HS-27A (cell line): ENCODE measurements at places on chromosomes 5 and 9.

GRCh38 chr5:38339446-38339845 is 81.1 kb downstream of the EGFLAM start:
- no peak for DNase-seq

DNA sequence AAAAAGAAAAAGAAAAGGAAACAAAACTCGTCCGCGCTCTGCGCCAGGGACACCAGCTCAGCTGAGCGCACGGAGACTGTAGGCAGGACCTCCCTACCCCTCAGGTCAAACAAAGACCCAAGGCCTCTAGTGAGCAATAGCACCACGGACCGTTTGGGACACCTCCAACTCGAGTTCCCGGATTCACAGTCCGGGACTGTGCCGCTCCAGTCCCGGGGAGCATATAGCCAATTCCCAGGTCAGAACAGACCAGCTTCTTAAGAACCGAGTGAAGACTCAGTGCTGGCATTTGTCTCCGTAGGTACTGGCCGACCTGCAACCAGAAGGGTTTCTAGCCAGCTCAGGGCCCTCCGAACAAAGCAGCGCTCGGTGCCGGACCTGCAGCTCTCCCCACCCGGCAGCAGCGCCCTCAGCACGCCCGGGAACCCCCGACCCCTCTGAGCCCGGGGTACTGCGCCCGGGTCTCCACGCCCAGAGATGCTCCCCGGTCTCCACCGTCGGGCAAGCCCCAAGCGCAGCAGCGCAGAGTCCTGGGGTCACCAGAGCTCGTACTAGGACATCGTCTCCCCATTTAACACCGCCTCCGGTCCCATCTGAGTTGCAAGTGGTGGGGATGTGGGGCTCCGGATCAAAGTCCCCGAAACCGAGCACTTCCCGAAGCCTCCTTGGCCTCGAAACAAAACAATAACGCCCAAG is 591 bp downstream of the ABCA1 start:
- no peak for DNase-seq

DNA sequence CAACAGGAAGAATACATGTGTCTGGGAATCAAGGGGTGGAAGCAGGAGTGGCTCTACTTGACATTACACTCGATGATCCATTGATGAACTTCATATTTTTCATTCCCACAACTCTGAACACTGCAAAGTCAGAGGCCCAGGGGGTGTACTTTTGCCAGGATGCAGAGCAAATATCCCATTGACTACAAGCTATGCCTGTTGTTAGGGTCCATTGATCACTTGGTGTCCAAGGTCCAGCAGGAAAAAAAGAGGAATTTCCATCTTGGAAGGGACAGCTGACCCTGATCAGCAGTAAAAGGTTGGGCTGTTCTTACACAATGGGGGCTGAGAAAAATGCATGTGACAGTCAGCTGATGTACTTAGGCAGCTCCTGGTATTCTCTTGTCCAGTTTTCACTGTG is 118.5 kb upstream of the MAP1B start:
- no peak for DNase-seq

DNA sequence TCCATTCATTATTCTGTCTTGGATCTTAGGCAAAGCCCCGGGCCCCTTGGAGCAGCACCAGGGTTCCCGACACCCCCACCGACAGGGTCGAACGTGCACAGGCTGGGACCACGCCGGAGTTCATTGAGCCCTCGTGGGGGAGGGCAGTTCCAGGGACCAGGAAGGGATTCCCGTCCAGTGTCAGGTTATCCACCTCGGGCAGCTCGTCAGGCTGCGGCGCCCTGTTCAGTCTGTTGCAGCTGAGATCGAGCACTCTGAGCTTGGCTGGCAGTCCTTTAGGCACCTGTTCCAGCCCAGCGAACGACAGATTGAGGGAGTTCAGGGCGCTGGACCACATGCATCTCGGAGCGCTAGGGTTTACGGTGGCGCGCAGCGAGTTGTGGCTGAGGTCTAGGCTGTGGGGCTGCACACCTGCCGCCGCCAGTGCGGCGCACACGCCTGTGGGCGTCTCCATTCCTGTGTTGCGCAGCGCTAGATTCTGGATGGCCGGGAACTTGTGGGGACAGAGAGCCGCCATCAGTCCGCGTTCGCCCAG is 1.1 kb downstream of the CD14 start:
- DNase-seq = no peak

DNA sequence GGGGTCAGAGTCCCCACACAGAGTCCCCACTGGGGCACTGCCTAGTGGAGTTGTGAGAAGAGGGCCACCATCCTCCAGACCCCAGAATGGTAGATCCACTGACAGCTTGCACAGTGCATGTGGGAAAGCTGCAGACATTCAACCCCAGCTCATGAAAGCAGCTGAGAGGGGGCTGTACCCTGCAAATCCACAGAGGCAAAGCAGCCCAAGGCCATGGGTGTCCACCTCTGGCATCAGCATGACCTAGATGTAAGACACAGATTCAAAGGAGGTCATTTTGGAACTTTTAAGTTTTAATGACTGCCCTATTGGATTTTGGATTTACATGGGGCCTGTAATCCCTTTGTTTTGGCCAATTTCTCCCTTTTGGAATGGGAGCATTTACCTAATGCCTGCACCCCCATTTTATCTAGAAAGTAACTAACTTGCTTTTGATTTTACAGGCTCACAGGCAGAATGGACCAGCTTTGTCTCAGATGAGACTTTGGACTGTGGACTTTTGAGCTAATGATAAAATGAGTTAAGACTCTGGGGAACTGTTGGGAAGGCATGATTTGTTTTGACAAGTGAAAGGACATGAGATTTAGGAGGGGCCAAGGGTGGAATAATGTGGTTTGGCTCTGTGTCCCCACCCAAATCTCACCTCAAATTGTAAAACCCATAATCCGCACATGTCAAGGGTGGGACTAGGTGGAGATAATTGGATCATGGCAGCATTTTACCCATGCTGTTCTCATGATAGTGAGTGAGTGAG is 56.3 kb upstream of the ITGA1 start:
- no peak for DNase-seq

DNA sequence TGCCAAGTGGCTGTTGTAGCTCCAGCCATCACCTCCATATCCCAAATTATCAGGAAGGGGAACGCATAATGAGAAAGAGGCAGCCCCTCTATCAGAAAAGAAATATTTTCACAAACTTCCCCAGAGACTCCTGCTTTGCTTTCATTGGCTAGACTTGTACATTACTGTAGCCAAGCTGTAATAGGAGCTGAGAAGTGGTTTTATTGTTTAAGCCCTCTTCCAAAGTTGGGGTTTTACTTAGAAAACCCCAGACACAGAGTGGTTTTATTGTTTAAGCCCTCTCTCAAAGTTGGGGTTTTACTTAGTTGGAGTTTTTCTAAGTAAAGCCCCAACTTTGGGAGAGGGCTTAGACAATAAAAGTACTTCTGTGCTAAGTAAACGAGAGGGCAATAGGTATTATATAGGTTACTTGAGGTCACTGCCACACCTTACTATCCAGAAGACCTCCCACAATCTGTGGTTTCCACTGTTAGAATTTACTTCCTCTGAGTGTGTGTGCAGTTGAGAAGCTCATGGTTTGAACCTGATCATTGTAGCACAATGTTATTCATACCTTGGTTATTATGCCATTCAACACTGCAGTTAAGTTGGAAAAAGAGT is 215.7 kb upstream of the OTULINL start:
- no peak for DNase-seq

DNA sequence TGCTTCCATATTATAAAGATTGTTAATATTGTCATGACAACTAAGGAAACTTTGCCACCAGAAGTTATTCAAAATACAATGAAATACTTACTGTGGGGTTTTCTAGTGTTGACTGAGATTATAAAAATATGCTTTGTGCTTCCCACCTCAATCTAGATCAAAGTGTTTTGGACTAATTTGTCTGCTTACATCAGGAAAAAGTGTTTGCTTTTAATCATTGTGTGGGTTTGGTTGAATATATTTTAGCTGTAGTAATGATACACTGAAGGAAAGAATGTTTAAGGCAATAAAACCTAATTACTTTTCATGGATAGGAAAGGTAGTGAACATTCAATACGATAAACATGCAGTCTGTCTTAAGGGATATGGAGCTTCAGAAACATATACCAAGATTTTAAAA is 29.8 kb upstream of the MAN2A1 start:
- DNase-seq = no peak

DNA sequence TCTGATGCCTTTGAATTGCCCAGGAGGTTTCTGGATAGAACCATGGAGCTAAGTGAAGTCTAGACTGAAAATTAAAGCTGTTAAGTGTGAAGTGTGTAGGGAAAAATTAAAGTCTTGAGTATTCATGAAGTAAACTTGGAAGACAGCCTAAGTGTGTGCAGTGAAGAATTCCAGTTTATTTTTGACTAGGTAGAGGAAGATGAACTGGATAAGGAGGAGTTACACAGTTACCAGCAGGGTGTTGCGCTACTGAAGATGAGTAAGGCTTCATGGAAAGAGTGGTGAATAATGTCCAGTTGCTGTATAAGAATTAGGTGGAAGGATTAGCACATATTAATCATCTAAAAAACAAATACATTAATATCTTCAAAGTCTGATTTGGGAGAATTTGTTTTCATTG is 5.7 kb upstream of the CHD1 start:
- no peak for DNase-seq

DNA sequence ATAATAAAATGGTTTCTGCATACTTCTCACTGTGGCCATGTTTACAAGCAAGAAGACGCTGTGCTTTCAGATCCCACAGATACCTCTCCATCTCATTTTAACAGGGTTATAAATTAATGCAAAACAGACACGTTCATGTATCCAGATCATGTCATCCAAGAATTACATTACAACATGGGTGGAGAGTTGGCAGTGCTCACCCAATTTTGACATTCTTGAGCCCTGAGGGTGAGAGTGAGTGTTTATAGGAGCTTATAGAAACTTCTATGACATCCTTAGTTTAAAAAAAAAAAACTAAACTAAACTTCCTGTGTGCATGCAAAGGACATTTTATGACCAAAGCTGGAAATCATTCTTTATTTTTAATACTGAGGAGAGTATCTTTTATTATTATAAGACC is 9.1 kb downstream of the PRKACG start:
- DNase-seq = no peak

DNA sequence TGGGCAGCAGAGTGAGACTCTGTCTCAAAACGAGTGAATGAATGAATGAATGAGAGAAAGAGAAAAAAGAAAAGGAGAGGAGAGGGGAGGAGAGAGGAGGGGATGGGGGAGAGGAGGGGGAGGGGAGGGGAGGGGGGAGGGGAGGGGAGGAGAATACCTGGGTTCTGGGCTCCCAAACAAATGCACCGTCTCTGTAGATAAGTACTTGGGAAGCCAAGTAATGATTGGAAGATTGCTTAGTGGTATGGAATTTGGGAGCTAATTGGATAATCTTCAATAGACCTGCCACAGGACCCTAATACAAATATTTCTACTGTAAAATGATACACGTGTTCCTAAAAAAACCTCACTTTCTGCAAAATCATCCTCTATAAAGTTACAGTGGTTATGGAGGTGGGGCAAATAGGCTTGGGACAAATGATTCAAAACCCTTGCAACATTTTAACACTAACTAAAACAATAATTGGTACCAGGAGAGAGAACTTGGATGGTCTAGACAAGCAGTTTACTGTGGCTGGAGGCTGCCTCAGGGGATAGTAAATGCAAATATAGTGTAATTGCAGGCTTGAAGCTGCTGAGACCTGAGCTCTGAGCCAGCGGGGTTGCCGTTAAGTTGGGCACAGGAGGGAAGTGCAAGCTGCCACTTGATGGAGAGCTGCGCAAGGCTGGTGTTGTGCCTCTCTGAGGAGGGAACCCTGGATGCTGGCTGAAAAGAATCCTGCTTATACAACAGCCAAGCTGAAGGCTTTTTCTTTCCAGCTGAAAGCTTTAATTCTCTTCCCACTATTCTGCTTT is 3.5 kb downstream of the HEMGN start:
- DNase-seq = no peak

DNA sequence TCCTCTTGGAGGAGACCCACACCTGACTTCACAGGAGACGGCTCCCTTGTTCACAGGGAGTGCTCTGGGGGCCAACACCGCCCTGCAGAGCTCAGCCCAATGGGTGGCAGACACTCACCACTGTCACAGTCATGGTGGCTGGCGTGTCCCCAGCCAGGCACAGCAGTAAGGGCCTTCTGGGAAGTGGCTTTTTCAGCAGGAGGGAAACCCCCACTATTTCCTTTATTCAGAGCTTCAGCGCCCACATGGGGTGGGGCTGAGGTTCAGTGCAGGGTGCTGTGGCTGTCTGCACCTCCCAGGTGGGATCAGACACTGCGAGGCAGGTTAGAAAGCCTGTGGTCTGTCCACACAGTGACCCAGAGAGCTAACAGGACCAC is 3.6 kb upstream of the SNAPC4 start:
- DNase-seq = no peak
